GM18507 (cell line): ENCODE measurements at places on chromosomes 12 and 14.

- DNase-seq: no peak
Observed at GRCh38 chr14:50578433-50578832, 18.5 kb downstream of the ATL1 start.

DNA sequence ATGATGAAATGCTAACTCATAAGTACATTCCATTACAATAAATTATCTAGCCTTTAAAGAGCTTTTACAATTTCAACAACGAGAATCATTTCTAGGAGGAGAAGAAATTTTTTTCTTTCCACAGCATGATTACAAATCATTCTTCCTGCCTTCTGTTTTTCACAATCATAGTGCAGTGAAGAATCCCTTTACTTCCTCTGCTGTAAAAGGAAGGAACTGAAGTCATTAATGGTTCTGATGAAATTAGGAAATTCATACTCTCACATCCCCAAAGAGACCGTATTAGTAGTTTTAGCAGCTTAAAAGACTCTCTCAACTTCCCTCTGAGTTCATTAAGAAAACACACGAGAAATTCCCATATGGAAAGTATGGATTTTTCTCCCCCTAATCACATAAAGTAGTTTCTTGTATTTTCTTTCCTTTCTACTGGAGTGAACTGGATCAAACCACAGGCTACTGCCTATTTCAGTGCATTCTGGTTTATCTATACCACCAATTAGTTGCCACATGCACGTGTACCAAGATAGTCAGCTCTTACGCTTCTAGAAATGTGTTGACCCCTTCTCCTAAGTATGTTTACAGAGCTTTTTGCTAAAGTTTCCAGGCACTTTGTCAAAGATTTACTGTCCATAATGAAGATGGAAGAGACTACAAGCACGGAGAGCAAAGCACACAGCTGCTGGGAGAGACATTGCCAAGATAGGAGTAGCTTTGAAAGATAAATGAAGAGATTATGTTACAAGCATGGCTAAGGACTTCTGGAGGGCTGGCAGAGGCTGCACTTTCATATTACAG lies 58.9 kb upstream of the KITLG start:
- no peak for DNase-seq

DNA sequence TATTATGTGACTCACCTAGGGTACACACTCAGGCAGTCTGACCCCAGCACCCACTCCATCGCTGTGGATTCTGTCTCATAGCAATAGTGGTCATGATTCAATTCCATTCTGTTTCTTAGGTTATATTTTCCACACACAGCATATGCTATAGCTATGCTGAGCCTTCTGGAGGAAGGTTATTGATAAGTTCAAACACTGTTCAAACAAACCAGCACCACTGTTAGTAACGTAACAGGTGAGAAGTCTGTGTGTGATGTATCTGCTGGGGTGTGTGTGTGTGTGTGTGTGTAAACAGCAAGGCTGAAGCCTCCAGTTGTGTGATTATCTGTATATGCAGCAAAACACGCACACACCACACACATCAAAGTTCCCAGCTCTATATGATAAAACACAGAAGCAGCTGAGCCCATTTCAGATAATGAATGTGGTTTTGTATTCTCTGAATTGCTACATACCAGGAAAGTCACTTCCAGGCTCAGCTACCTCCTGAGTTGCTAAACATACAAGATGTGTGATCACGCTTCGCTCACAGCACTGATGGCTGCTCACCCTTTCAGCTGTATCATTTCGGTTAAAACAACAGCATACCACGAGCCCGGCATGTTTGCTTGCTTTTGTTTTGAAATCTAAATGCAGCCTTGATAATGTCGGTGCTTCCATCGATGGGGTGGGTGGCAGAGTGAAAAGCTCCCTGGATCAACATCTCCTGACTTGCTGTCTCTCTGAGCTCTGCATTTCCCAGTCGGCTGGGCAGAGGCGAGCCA lies 6.8 kb upstream of the SYNE3 start:
- DNase-seq: no peak

- DNase-seq: no peak
Observed at GRCh38 chr12:46556105-46556559, 183.6 kb upstream of the SLC38A2 start.

DNA sequence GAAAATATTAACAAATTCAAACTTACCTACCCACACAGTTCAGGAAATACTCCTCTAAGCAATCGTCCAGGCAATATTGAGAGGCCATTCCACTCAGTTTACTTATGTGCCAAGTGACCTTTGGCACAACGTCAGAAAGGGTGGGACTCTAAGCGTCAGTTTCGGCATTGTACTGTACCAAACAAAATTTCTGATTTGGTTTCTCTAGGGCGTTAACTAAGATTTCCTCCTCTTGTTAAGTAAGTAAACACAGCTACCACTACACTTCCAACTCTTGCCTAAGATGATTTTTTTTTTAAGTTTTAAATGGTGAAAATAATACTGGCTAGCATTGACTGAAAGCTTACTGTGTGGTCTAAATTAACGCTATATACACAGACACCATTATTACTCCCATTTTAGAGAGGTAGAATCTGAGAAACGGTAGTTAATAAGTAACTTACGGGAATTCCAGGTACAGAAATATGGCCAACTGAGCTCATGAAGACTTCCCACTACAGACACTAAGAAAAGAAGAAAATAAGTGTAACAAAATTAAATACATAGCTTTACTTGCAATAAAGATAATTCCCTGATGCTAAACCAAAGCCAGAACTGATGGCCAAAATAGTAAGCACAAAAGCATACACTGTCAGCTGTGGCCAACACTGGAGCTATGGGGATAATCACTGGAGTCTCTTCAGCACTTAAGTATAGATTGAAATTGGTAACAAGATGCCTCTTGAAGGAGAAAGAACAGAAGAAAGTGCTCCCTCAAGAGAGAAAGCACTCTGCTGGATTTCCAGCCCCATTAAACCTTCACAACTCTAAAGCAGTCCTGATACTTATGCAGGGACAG lies 76.1 kb downstream of the EPS8 start:
- DNase-seq: no peak

GRCh38 chr14:31261859-31262731 lies 54.5 kb upstream of the HECTD1 start:
- DNase-seq: no peak

- no peak for DNase-seq
Observed at GRCh38 chr12:108977360-108977759, 43.5 kb downstream of the SVOP start.

DNA sequence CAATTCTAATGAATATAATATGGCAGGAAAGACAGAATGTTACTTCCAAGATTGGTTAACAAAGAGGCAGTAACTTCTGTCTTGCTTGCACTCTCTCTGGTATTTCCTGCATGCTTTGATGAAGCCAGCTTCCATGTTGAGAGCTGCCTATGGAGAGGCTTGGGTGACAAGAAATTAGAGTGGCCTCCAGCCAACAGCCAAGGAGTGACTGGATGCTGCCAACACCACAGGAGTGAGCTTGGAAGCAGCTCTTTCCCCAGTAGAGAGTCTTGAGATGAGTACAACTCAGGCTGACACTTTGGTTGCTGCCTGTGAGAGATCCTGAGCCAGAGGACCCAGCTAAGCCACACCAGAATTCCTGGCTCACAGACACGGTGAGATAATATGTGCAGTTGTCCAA lies 183.1 kb downstream of the RMST start:
- no peak for DNase-seq

GRCh38 chr12:93729934-93730333 lies 52.8 kb downstream of the CRADD start:
- DNase-seq: no peak
